ENCODE measurements at places on chromosomes 11 and 22.

DNA sequence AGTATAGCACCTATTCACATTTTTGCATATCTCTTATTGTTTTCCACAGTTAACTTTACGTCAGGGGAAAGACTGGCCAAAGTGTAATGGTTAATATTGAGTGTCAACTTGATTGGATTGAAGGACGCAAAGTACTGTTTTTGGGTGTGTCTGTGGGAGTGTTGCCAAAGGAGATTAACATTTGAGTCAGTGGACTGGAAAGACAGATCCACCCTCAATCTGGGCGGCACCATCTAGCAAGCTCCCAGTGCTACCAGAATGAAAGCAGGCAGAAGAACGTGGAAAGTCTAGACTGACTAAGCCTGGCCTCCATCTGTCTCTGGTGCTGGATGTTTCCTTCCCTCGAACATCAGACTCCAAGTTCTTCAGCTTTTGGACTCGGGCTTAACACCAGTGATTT, 1900.7 kb upstream of the RAG2 start:
- no peak for DNase-seq

DNA sequence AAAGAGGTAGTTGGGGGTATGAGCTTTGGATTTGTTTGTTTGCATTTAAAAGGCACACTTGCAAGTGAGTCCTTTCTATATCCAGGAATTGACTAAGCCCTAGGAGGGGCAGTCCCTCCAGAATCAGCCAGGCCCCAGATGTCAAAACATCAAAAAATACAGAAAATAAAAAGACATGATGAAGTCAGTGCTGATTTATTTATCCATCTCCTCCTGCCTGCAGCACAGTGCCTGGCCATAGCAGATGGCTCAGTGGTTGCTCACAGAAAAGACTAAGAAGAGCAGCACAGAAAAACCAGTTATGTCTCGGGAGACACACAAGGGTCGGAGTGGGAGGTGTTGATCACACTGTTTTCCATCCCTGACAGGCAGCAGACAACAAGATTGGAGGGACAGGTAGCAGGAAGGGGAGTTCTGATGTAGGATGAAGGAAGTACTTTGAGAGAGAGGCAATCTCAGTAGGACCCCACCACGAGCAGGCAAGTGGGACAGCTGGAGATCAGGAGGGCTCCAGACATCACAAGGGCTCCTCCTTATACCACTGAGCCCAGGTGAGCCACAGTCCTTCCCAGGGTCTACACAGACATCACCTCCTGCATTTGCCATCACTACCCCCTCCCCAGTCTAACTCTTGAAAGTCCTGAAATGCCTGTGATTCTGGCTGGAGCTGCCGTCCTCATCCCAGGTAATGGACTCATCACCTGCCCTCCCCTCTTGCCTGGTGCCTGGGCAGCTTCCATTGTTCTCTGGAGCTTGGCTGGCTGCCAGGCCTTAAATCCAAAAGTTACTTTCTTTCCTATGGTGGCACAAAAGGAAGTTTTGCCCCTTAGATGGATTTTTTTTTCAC, 32.3 kb downstream of the TMPRSS5 start:
- DNase-seq: no peak

GRCh38 chr11:68767672-68768071, 16.4 kb upstream of the TESMIN start:
- DNase-seq: no peak

DNA sequence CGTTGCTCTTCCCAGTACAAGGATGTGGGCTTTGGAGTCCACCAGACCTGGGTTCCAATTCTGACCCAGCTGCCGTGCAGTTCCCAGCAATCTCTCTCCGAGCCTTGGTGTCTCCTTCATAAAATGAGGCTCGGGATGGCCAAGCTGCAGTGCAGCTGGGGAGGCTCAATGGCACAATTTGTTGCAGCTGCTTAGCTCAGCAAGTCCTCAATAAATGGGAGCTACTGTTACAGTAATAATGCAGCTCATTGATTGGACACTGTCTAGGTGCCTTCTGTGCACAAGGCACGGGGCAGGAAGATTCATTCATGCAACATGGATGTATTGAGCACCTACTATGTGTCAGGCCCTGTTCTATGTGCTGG, 37.1 kb downstream of the SHISAL1 start:
- DNase-seq: no peak

- DNase-seq: no peak
Observed at GRCh38 chr22:19201869-19202798, 23.6 kb upstream of the SLC25A1 start.

DNA sequence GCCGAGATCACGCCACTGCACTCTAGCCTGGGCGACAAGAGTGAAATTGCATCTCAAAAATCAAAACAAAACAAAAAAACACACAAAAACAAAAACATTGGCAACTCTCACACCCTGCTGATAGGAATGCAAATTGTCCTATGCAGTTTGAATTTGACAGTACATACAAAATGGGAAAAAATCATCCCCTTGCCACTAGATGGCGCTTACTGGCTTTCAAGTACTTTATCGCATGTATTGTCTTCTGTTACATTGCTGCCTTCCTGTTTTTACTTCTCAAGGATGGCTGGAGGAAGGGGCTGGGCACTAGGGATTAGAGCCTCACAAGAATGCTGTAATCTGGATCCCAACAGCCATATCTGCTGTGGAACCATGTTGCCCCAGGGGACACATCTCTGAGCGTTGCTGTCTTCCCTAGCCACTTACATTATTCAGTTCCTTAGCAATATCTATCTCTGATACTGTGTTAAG, 59.4 kb upstream of the A4GALT start:
- DNase-seq: no peak

- peak; percentile 50 for DNase-seq
Observed at GRCh38 chr22:26671317-26672059, 14.1 kb downstream of the MIAT start.

DNA sequence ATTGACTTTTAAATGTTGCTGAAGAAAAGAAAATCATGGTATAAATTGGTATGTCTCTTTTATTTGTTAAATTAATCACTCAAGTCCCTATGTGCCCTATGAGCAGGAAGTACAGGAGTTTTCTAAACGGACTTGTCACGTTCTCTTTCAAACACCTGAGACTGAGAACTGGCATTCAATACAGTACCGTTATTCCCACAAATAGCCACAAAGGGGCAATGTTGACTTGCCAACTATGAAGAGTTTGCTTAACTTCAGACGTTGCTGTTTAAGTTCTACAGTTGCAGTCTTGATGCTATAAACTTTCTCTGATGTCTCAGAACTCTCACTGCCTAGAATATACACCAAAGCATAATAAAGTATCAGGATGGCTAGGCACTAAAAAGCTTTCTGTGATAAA, 7.6 kb downstream of the OR56A1 start:
- no peak for DNase-seq

DNA sequence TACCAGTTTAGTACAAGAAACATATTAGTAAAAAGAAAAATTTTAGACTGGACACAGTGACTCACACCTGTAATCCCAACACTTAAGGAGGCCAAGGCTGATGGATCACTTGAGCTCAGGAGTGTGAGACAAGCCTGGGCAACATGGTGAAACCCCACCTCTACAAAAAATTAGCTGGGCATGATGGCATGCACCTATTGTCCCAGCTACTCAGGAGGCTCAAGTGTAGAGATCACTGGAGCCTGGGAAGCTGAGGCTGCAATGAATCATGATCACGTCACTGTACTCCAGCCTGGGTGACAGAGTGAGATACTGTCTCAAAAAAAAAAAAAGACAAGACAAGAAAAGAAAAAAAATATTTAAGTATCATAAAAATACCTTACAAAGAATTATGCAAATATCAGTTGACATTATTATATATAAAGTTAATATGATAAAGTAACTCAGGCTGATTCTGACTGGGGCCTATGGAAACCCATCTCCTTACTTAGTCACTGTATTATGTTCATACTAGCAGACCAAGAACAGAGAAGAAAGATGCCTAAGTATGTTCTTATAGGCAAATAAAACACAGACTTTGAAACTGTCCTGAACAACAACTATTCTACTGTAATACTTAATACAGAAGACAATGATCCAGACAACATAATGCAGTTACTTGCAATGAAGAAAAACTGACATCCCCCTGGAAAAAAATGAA, 27.3 kb downstream of the FAM168A start:
- DNase-seq: no peak

- peak; percentile 93 for DNase-seq
Observed at GRCh38 chr22:42856865-42857704, at the start of gene ARFGAP3. ARFGAP3 (minus strand) TSS chr22:42857273; CDS start chr22:42857182, 91 bp downstream.

DNA sequence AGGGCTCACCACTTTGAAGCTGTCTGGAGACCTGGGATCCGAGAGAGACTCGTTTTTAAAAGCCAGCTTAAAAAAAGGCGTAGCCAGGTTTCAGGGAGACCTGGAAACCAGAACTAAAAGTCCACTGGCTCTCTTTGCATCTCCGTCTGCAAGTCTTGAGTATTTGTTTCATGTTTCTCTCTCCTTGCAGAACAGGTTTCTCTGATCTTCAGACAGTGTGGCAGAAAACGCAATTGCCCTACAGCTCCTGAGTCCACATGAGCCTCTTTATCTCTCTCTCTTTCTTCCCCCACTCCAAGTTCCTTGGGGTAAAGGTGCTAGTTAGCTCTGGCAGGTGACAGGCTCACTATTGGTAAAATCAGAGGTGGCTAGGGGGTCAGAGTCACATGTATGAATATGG, 67.0 kb upstream of the AMPD3 start:
- DNase-seq: no peak

DNA sequence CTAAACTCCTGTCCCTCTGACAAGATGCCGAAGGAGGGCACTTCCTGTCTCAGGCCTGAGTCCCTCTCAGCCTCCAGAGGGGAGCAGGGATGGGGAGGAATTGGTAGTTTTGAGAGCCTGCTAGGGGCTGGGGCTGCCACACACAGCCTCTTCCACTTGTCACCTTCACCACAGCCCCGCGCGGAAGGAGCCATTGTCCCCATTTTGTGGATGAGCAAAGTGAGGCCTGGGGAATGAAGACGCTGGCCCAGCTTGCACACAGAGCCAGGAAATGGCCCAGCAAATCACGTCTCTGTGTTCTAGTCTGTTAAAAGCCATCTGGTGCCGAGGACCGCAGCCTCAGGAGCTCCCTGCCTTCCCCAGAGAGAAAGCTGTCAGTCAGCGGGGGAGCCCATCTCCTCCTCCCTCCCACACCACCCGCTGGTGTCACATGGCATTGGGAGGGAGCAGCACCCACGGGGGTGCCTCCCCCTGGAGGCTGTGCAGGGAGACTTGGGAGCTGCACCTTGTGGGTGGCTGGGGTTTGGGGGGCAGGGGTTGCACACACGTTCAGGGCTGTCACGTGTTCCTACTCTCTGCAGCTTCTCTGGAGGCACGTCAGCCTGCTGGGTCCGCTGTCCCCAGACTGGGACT, 34.6 kb downstream of the RASD2 start:
- no peak for DNase-seq

DNA sequence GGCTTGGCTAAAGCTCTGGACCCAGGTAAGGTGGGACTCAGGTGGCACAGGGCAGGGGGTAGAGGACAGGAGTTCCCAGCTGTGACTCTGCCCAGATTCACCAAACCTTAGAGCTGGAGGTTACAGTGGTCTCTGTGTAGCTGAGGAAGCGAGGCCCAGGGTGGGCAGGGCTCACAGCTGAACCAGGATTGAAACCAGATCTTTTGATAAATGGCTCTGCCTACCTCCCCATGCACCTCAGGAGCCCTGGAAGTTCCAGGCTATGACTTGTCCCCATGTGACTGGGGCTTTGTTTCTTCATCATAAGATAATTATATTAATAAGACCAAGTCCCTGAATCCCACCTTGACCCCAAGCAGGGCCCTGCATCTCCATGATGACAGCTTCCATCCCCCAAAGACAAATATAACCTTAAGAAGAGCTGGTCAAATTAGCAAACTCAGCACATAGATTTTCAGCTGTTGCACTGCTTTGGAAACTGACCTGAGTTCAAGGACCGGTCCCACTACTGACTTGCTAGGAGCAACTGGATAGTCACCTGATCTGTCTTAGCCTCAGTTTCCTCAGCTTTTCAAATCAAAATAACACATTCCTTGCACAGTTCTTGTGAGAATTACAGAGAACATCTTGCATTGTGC, 21.3 kb upstream of the TSKU start:
- DNase-seq: no peak

DNA sequence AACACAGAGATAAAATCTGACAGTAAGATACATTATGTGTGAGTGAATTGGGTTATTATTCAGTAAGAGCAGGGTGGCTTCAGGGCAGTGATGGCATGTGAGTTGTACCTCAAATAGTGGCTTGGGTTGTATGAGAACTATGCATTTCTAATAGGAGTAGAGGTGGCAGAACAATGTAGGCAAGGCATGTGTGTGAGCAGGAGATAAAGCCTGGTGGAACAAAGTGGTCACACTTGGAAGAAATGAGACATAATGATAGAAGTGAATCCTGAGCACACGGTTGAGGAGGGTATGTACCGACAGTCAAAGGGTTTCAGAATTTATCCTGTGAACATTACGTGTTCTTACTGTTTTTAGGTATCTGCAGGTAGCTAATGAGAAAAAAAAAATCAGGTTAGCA, 159.3 kb downstream of the CASP12 start:
- no peak for DNase-seq

DNA sequence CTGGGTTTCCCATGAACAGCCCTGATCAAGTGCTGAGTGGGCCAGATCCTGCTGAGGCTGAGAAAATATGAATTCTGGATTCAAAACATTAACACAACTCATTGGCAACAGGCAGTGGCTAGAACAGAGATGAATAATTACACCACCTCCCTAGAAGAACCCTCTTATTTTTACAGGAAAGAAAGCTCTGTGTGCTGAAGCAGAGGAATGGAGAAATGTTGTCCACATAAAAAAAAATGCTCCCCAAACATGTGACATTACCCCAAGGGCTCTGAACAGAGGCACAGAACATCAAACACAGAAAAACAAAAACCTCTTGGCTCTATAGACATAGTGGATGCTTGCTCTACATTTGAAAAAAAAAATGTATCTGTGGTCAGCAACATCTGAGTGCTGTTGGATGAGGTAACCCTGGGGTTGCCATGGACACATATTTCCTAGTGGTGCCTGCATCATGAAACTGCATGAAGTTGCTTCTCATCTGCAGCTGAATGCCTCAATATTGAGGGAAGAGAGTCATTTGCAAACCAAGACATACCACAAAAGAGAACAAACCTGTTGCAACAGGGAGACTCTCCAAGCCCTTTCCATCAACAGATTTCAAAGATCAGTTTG, 98.8 kb downstream of the SNX19 start:
- DNase-seq: no peak

Measured in stimulated activated CD4-positive, alpha-beta T cell treated with anti-CD3 and anti-CD28 coated beads, TNF-alpha, amount 100 ng/mL, for 4 hours (primary cell).